ENCODE measurements at places on chromosomes 12 and 14. TPM values are rescaled to one million over a fixed set of nuclear protein-coding genes. Genes with fewer than 3 reads are reported as not detected.

DNA sequence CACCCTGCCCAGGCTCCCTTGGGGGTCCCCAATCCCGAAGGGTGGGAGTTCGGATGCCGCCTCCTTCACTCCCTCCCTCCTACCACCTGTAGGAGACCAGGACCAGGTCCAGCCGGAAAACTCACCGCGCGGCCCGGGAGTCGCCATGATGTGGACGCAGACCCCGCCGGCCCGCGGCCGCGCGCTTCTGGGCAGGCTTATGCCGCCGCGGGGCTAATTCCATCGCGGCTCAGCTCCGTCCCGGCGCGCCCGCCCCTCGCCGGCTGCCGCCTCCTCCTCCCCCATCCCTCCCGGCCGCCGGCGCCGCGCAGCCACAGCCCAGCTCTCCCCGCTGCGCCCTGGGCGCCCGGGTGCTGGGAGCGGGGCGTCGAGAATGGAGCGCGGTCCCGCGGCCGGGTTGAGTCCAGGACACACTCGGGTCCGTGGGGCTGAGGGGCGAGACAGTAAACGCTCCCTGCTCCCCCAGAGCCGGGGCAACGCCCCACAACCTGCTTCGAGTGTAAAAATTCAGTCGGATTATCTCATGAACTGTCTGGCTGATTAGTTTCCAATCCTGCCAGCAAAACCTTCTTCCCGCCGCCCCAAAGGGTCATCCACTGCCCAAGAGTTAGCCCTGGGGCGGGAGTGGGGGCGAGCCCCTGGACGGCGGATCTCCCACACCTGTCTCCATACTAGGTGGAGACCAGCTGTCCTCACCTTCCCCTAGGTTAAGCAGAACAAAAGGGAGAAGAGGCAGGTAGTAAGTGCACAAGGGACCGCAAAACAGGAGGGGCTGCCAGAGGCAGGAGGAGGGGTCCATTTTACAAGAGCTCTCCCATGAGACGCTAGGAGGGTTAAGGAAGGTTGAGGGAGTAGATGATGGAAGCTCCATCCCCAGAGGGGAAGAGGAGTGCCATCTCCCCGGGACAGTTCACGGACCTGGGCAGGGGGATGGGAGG is at the start of gene ANO2:
Gene ANO2 (minus strand): TSS at position 189 of the 938 bp plus-strand sequence. CDS start 42 bp downstream, at position 147.
- DNase-seq, result no peak
- H3K4me1 ChIP-seq, result peaks cover 15% of the 10 kb centered on the region
- peak within 1 kb of the TSS; percentile 50 for H3K4me3 ChIP-seq
- H3K27me3 ChIP-seq, result peaks cover 26% of the 10 kb centered on the region
- no peaks in the 10 kb centered on the region for H3K36me3 ChIP-seq

The OSGEP gene
- total RNA-seq, result 58.4 TPM

DNA sequence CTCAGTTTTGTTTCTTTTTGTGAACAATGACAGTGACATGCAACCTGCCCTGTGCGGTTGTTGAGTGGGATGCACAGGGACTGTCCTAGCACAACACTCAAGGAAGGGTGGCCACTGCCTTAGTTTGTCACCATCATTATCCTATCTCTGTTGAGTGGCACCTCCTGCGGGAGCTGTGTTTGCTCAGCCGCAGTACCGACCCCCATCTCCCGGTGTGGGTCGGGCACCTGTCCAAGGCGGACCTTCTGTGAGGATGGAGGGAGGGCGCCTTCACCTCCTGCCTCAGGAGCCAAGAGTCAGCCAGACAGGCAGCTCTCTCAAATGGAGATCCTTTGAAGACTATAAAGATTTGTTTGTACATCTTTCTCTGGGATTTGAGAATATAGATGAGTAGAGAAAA is 142.1 kb downstream of the TSPAN9 start:
- H3K4me1 ChIP-seq, result peaks cover 28% of the 10 kb centered on the region
- no peak overlapping the region for H3K4me3 ChIP-seq
- H3K27me3 ChIP-seq, result no peaks in the 10 kb centered on the region
- H3K36me3 ChIP-seq, result no peaks in the 10 kb centered on the region
- peak overlapping the region; percentile 74 for H3K27ac ChIP-seq

- no peaks in the 10 kb centered on the region for H3K36me3 ChIP-seq
- H3K27ac ChIP-seq, result no peak overlapping the region
- H3K27me3 ChIP-seq, result no peaks in the 10 kb centered on the region
Observed at GRCh38 chr14:70995211-70995610, 88.0 kb downstream of the PCNX1 start.

DNA sequence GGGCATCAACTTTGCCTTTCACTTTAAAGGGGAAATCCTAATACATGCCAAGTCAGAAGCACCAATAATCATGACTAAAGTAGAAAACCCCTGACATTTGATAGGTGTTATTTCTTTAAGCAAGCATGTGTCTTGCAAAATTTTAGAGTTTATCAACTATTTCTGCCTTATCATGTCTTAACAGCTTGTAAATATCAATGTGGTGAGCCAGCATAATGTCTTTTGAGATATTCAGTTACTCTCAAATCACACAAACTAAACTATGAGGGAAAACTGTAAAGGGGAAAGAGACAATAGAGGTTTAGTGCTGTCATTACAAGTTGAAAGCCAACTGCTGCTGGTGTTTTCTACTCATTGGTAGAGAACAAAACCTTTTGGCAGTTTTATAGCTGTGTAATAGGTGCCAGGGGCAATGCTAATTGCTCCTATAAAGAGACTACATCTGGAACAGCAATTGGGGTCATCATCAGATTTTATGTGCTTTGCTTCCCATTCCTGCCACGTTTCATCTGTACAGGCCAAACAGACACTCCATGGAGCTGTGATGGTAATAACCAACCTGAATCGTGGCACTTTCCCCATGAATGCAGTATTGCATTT is 1027.4 kb downstream of the FSCB start:
- H3K27ac ChIP-seq, result no peak overlapping the region
- DNase-seq, result no peak
- H3K27me3 ChIP-seq, result no peaks in the 10 kb centered on the region
- H3K4me3 ChIP-seq, result no peak overlapping the region
- no peaks in the 10 kb centered on the region for H3K36me3 ChIP-seq
- no peaks in the 10 kb centered on the region for H3K4me1 ChIP-seq

DNA sequence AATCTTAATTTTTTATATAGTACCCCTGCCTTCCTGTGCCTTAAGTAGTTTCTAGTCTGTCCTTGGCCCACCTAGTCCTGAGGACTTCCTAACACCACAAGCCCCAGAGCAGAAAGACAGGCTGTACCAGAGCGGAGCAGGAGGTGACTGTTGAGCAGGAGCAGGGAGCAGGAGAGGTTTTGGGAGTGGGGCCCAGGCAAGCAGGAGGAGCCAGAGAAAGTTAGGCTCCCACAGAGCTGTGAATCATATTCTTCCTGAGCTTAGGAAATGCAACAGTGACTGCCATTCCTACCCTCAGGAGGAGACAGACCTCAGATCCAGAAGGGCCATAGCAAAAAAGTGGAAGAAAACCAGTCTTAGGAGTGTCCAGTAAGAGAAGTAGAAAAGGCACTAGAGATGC is 28.3 kb upstream of the COL2A1 start:
- no peaks in the 10 kb centered on the region for H3K4me1 ChIP-seq
- no peak overlapping the region for H3K4me3 ChIP-seq
- H3K27ac ChIP-seq, result no peak overlapping the region
- H3K36me3 ChIP-seq, result no peaks in the 10 kb centered on the region
- no peak for DNase-seq

The STXBP6 gene
- total RNA-seq, result 29.4 TPM

The FSCB gene
- total RNA-seq, result 0.30 TPM

The TTC5 gene
- 10.8 TPM for total RNA-seq

Measured in tibial nerve (tissue), 4 donors.